ENCODE measurements at places on chromosomes 6 and 20. TPM values are rescaled to one million over a fixed set of nuclear protein-coding genes. Genes with fewer than 3 reads are reported as not detected.

DNA sequence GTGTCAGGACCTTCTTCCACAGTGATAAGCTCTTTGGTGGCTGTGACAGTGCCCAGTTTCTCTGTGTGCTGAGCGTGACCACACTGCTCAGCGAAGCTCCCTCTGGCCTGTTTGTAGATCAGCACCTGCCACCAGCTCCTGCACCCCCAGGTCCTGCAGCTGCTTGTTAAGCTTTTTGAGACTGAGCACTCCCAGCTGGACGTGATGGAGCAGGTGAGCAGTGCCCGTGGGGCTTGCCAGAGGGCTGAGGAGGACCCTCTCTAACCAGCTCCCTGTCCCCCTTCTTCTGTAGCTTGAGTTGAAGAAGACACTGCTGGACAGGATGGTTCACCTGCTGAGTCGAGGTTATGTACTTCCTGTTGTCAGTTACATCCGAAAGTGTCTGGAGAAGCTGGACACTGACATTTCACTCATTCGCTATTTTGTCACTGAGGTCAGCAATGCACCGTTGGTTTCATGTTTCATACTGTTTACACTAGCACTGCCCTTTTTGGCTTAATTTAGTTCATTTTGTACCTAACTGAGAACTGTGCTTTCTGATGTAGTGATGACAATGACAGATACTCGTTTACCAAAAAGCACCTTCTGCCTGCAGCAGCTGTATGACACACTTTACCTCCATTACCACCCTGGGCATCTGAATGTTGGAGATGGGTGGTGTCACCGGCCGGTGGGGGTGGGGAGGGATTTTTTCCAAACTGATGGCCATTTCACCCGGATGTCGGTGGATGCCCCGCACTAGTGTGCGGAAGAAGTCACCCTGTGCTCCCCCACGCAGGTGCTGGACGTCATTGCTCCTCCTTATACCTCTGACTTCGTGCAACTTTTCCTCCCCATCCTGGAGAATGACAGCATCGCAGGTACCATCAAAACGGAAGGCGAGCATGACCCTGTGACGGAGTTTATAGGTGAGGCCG is 12.5 kb downstream of the NELFCD start:
- DNase-seq = no peak

DNA sequence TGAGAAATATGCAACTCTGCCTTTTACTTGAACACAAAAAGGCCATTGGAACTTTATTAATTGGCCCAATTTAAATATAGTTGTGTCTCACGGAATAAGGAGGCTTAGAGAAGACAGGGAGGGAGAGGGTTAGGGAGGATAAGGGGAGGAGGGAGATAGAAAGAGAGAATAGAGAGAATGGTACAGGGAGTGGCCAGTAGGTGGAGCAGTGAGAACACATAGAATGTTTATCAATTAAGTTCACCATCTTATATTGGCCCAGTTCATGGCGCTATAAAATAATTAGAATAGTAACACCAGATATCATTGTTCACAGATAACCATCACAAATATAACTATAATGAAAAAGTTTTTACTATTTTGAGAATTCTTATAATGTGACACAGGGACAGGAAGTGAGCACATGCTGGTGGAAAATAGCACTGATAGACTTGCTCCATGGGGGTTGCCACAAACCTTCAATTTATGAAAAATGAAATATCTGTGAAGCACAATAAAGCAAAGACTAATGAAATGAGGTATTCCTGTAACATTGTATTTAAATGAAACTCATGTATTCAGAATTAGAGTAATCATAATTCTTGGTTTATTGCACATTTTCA is 374.1 kb upstream of the MANEA start:
- DNase-seq = peak; percentile 36

DNA sequence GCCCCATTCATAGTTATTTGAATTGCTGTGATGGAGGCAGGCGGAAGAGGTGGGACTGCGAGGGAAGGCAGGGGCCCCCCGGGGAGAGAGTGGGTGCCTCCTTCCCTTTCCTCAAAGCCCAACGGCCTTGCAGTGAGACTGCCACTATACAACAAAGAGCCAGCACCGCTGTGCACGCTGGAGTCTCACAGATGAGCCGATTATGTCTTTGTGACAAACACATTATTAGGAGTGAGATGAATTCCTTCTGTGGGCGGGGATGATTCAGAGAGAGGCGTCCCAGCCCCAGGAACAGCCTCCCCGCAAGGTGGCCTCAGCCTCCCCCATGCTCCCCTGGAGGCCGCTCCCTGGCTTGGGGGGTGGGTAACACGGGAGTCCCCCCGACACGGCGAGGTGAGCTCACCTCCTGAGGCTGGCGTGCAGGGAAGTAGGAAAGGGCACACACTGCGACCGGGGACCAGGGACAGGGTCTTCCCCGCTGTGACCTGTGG is 26.7 kb downstream of the NTSR1 start:
- DNase-seq = no peak

DNA sequence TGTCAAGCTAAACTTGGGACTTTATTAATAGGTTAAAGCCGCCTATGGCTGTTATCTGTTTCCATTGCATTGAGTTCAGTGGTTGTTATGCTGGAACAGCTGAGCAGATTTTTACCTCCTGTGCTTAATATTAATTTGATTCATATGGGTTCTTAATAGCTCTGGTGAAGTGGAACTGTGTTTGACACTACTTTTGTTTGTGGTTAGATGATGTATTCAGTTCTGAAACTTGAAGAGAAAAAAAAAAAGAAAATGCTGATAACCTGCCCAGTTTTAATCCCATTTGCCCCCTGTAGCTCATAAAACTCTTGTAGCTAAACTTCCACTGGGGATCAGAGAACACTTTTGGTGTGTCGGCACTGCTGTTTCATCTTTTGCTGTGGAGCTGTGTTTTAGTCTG is 117.8 kb downstream of the ZDHHC14 start:
- DNase-seq = no peak

RBBP8NL gene
- total RNA-seq = not detected

TFAP2C gene
- total RNA-seq = 4.0 TPM
